ENCODE measurements at places on chromosomes 4 and X.

- DNase-seq, result no peak
Observed at GRCh38 chr4:56038487-56039162, 89.9 kb downstream of the CEP135 start.

GRCh38 chr4:18390655-18391353, 369.2 kb upstream of the LCORL start:
- no peak for DNase-seq

DNA sequence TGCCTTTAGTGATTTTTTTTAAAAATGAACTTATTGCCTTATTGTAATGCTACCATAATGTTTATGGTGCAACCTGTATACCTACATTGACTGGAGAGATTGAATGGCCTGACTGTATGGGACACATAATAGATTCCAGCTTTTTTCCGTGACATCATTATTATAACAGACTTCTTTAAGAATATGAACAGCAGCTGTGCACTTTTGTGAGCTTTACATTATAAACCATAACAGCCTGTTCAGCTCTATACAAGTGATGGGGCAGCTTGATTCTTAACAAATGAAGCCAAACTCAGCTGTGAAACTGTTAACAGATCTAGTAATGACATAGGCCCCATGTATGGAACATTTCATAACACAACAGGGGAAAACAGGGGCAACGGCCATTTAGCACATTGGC, 187.0 kb downstream of the BMPR1B start:
- no peak for DNase-seq

- DNase-seq, result no peak
Observed at GRCh38 chr4:74038425-74039314, at the start of gene CXCL3. CXCL3 (minus strand) TSS chr4:74038689; CDS start chr4:74038611, 78 bp downstream.

GRCh38 chr4:163548481-163549243, 54.2 kb downstream of the TMA16 start:
- DNase-seq, result no peak

- DNase-seq, result no peak
Observed at GRCh38 chr4:87697945-87698344, 47.9 kb downstream of the DMP1 start.

GRCh38 chr4:85773372-85773771, 298.4 kb downstream of the ARHGAP24 start:
- no peak for DNase-seq

DNA sequence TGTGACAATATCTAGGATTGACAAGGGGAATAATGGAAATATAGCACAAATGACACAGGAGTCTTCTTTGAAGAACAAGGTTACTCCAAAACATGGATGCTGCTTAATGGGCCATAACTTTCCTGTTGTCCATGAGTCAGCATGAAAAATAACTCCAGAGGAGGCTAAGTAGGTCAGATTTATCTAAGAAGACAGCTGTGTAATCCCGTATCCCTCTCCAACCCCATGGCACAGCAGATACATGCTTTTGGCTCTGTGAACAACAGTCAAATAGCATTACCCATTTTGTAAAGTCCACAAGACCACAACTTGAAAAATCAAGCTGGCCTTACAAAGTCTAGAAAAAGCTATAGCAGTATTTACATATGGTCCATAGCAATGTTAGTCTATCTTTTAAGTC, 2.1 kb upstream of the TMEM131L start:
- DNase-seq, result no peak

DNA sequence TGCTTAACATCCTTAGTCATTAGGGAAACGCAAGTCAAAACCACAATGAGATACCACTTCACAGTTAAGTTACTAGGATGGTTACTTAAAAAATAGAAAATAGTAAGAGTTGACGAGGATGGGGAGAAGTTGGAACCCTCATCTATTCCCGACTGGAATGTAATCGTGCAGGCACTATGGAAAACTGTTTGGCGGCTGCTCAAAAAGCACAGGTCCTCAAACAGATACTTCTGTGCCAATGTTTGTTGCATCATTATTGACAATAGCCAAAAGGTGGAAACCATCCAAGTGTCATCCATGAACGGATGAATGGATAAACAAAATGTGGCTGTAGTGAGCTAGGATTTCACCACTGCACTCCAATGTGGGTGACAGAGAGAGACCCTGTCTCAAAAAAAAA, 11.7 kb downstream of the CTAG1B start:
- DNase-seq, result no peak

GRCh38 chr4:2058264-2059045, 672 bp upstream of the NAT8L start:
- no peak for DNase-seq

DNA sequence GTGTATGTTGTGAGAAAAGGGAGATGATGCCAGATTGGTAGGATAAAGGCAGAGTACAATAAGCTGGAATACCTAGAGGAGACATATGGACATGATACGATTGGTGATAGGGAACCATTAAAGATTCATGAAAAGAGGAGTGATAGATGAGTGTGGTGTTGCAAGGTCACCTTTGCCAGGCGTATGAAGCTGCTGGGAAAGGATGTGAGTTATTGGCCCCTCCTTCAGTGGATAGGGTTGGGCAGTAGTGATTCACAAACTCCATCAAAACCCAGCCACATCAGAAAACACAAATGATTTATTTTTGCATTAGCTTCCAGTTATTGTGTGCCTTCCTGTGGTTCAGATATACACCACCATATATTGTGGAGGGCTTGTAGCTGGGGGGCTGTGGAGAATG, 34.3 kb downstream of the TMEM164 start:
- no peak for DNase-seq

- no peak for DNase-seq
Observed at GRCh38 chr4:17058916-17059741, 160.7 kb upstream of the LDB2 start.

- DNase-seq, result no peak
Observed at GRCh38 chrX:109943092-109943739, 59.7 kb upstream of the TMEM164 start.

DNA sequence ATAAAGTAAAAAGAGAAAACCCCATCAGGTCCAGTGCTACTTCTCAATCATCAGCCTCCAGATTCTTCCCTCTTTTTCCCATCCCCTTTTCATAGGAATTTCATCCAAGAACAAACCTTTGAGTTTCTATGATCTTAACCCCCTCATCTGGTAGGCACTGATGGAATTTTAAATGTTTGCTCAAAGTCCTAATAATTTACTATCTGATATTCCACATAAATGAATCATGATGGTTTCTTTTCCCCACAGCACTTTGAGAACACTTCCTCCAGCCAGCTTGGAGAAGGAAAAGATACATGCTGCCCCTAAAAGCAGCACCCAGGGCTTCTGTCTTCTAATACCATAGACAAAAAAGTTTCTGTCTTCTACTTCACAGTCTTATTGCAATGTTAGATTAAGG, 19.4 kb upstream of the KLHL8 start:
- DNase-seq, result no peak

DNA sequence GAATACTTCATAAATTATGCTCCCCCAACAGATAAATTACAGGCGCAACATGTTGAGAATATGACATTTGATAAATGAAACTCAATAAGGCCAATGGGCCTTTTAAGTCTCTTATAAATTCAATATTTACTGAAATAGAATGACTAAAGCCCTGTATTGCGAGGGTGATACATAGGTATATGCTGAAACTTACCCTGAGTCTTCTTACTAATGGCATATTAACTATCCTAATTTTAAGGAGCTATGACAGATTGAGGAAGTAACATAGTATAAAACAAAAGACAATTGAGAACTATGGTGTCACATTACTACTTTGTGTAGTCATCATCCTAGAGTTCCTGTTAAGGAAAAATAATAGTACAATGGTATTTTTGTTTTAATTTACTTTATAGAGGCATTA, 440.7 kb downstream of the IL15 start:
- DNase-seq, result no peak

DNA sequence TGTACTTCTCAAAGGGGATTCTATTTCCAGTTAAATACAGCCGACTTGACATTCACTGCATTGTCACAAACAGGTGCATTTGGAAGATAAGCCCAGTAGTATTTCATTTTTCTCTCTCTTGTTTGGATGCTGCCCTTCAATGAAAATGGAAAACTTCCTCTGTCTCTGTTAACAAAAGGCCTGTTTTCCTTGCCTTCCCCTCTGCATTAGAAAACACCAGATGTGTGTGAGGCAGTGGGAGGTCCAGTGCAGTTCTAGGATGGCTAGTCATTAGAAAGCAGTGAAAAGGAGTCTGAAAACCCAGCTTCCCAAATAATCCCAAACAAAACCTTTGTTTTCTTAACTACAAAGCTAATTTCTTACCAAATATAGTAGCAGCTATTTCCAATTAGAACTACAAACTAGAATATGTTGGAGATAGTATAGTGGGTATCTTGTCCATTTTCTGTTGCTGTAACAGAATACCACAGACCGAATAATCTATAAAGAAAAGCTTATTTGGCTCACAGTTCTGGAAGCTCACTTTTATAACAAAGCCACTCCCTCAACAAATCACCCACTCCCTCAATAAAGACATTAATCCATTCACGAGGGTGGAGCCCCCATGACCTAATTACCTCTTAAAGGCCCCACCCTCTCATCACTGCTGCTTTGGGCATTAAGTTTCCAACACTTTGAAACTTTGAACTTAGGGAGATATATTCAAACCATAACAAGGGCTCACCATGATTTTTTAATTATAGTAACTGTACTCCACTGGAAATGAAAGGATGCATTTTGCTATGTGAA, 452.1 kb upstream of the RPS6KA3 start:
- DNase-seq, result no peak

DNA sequence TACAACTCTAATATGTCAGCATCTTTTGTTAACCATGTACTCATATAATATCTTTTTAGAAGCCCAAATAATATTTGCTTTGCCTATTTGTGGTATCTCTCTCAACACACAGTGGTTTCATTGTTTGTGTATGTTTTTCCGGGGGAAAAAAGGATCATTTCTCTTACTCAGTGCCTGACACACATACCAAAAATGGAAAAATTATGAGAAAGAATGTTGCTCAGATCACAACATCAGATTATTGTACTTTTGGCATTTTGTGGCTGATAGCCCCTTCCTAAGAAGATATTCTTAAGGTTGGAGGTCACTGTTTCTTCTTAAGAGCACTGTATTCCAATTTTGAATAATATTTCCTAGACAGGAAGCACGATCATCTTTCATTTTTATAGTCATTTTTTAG, 93.6 kb downstream of the PDLIM5 start:
- no peak for DNase-seq

DNA sequence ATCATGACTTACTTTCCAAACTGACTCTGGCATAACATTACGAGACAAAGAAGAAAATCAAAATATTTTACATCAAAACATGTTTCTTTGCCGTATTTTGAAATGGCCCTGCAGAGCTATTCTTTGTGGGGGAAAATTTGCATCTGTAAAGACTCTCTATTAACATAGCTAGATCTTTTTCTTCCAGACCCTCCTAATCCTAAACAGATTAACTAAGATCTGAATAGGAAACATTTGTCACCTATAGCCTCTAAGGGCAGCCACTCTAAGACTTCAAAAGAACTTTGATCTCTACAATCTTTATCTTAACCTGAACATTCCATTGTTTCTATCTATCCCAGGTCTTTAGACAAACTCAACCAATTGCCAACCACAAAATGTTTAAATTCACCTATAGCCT, 176.6 kb upstream of the CENPE start:
- no peak for DNase-seq

GRCh38 chrX:46587753-46588171, 14.2 kb downstream of the CHST7 start:
- DNase-seq, result no peak

- DNase-seq, result no peak
Observed at GRCh38 chr4:76799140-76799539, 98.8 kb downstream of the SOWAHB start.

GRCh38 chr4:3225071-3225850, 23.7 kb upstream of the MSANTD1 start:
- DNase-seq, result no peak

- no peak for DNase-seq
Observed at GRCh38 chr4:113675731-113676697, 85.5 kb downstream of the CAMK2D start.

DNA sequence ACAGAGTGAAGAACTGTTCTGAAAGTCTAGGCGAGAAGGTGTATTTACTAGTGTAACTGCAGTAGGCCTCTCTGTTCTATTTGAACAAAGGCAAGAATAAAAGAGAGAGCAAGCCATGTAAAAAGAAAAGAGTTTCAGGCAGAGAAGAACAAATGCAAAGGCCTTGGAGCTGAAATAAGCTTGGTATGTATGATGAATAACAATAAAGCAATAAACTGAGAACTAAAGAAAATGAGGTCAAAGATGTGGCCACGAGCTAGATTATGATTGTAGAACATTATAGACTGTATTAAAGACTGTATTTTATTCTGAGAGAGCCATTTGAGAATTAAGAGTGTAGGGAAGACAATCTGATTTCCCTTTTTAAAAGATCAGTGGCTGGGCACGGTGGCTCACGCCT, 160.5 kb downstream of the LRBA start:
- DNase-seq, result no peak

DNA sequence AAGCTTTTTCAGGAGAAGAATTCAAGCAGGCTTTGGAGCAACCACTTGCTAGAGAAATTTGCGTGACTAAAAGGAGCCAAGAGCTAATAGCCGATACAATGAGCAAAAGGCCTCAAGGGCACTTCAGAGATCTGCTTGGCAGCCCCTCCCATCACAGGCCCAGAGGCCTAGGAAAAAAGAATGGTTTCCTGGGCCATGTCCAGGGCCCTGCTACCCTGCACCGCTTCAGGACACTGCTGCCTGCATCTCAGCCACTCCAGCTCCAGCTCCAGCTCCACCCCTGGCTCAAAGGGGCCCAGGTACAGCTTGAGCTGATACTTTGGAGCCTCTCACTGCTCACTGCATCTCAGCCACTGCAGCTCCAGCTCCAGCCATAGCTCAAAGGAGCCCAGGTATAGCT, 98.9 kb downstream of the FAM13A start:
- DNase-seq, result no peak

DNA sequence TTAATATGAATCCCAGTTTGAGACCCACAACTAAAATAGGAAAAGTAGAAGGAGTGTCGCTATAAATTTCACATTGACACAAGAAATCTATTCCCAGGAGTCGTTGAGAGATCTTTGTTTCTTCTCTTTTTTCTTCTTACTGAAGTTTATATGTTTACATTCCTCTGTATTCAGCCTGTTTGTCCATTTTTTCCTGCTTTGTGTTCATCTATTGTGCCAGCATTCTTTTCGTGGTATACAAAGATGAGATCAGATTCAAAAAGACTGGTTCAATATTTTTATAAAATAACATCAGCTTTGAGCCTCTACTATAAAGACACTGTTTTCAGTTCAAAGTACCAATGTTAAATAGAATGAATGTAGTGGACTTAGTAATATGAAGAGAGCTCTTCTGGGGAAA, 95.4 kb upstream of the MYOZ2 start:
- DNase-seq, result no peak

GRCh38 chrX:37799936-37800335, 20.1 kb downstream of the CYBB start:
- DNase-seq, result no peak

- no peak for DNase-seq
Observed at GRCh38 chr4:12414181-12414812, 985.6 kb upstream of the HS3ST1 start.

GRCh38 chr4:176393306-176394013, 73.7 kb downstream of the SPCS3 start:
- DNase-seq, result no peak

- DNase-seq, result no peak
Observed at GRCh38 chr4:18917689-18918088, 896.1 kb upstream of the LCORL start.

Measured in activated CD4-positive, alpha-beta T cell treated with anti-CD3 and anti-CD28 coated beads, Interleukin-2, amount 50 U/mL, for 4 hours (primary cell).